Mucosa of gallbladder (tissue), 1 donor: ENCODE measurements at places on chromosomes 3 and 15.

DNA sequence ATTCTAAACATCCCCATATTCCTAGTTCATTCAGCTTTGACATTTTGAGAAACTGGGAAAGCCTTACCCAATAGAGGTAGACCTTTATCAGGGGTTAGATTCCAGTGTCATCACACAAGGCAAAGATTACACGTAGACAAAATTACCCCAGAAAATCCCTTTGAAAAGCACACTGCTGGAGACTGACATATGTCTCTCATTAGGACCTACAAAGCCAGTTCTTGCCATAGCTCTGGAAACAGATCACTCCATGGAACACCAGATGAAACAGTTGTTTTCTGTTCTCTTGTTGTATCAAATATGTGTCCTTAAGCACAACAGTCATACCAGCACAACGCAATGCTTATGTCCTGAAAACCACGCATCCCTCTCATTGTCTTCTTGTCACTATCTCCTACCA is 44.7 kb downstream of the RARB start:
- DNase-seq: no peak

GRCh38 chr3:186487819-186488218 is 56.4 kb downstream of the CRYGS start:
- no peak for DNase-seq

DNA sequence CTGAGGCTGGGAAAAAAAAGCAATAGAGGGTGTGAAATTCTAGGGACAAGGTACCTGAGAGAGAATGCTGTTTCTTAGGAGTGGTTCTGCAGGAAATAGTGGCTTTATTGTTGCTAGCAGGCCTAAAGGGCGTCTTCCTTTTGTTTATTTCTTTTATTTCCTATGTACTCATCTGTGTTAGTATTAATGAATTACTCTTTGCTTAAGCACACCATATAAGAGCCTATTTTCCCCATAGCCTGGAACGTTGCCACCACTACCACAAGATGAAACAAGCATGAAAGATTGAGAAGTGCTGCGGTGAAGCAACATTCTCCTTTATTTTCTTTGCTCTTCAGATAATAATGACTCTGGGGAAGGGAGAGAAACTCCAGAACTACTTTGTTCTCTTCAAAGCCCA is 21.3 kb upstream of the GOLIM4 start:
- DNase-seq: no peak

GRCh38 chr15:38605744-38606143 is 41.1 kb upstream of the RASGRP1 start:
- no peak for DNase-seq

DNA sequence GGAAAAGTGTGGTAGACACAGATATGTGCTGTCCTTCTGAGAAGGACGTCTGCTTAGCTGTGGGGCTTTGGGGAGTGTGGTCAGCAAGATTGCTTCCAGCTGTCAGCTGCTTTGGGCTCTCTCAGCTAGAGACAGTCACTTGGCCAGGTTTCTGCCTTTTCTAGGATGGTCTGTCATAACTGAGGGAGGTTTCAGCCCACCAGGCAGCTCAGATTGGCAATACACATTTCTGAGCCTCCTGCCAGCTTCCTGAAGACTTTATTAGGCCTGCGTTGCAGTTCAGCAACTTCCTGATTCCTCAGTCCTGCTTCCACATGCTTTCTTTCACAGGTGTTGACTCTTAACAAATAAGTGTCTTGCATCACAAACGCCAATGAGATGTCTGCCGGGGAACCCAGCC is 286.5 kb downstream of the SQOR start:
- DNase-seq: no peak

- no peak for DNase-seq
Measured at GRCh38 chr3:20573175-20573574, 387.2 kb upstream of the SGO1 start.
